ENCODE measurements at places on chromosomes 12 and 14.

- no peak for DNase-seq
These were observed 1166.3 kb downstream of the GALC start for GRCh38 chr14:86826661-86827060.

GRCh38 chr14:54928216-54928615 lies 25.6 kb upstream of the GCH1 start:
- no peak for DNase-seq

- no peak for DNase-seq
These were observed 54.3 kb upstream of the TMX1 start for GRCh38 chr14:51185754-51186153.

DNA sequence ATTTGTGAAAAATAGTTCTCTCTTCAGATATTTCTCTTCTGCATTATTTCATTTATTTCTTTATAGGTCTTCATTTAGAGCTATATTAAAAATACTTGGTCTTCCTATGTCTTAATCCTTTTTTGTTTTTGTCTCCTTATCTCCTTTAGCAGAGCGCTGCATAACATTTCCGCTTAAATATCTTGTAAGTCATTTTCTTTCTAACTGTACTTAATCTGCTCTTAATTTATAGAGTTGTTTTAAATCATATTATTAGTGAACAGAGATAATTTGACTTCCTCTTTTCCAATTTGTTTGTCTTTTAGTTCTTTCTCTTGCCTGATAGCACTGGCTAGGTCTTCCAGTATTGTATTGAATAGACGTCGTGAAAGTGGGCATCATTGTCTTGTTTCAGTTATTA lies 18.0 kb downstream of the LUM start:
- DNase-seq: no peak

GRCh38 chr14:91284146-91284790 lies 39.8 kb upstream of the GPR68 start:
- DNase-seq: no peak

GRCh38 chr12:88334271-88334670 lies 192.2 kb downstream of the TMTC3 start:
- no peak for DNase-seq

DNA sequence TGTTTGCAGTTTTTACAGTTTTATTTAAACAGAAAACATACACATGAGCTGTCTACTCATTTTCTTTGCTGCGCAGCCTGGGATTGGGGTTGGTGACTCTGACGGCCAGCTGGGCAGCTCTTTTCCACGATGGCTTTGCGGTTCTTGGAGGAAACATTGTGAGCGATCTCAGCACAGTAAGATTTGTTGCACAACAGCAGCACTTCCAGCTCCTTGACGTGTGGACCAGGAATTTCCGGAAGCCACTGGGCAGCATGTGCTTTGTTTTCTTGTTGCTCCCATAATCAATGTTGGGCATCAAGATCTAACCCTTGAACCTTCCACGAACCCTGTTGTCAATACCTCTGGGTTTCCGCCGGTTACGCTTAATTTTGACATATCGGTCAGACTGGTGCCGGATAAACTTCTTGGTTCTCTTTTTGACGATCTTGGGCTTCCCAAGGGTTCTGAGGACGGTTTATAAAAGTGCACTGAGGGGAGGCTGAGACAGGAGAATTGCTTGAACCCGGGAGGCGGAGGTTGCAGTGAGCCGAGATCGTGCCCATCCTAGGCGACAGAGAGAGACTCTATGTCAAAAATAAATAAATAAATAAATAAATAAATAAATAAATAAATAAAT lies 21.8 kb downstream of the FKBP11 start:
- DNase-seq: no peak

- DNase-seq: no peak
These were observed 85.3 kb downstream of the LRRC74A start for GRCh38 chr14:76911473-76911872.

- DNase-seq: no peak
These were observed 15.5 kb upstream of the NTN4 start for GRCh38 chr12:95805864-95806671.

DNA sequence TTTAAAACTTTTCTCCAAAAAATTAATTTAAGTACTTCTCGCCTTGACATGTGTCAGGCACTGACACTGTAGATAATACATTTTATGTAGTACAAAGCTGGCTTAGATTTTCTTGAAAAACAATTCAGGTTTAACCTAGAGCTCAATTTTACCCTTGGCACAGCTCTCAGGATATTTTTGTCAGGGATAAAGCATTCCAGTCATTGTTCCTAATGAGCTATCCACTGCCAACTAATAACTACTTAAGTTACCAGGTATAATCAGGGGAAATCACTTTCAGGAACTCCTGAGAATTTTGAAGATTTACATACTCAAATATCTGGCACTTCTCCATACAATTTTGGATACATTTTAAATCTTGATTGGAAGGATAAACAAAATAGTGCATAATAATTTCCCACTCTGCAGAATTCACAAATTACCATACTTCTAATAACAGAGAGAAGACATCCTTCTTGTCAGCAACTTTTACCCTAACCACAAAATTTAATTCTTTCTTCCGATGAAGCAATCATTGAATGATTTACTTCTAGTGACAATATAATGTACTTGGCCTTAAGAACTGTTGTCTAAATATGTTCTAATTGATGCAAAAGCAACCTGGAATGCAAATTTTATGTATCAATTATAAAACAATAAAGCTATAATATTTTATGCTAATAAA lies 4.8 kb downstream of the RASSF9 start:
- DNase-seq: no peak

DNA sequence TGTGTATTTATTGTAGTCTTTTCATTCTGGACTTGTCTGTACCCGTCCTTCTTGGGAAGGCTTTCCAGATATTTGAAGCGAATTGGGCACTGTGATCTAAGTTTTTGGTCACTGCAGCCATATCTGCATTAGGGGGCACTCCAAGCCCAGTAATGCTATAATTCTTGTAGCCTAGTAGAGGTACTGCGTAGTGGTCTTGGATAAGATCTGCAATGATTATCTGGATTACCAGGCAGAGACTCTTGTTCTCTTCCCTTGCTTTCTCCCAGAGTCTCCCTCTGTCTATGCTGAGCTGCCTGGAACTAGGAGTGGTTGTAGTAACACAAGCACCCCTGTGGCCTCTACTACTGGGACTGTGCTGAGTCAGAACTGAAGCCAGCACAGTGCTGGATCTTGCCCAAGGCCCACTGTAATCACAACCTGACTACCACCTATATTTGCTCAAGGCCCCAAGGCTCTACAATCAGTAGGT lies 30.0 kb downstream of the SLC38A2 start:
- peak; percentile 42 for DNase-seq

- DNase-seq: no peak
These were observed 9.1 kb downstream of the CAMKK2 start for GRCh38 chr12:121287267-121287954.

Data from activated naive CD4-positive, alpha-beta T cell treated with anti-CD3 and anti-CD28 coated beads, Interleukin-2, amount 10 ng/mL, durations not matched to agents 7 days and 5 days (primary cell).